NT2/D1 (cell line): ENCODE measurements at places on chromosomes 6 and 20.

GRCh38 chr6:159254186-159254585 lies 85.0 kb downstream of the FNDC1 start:
- no peak for DNase-seq

DNA sequence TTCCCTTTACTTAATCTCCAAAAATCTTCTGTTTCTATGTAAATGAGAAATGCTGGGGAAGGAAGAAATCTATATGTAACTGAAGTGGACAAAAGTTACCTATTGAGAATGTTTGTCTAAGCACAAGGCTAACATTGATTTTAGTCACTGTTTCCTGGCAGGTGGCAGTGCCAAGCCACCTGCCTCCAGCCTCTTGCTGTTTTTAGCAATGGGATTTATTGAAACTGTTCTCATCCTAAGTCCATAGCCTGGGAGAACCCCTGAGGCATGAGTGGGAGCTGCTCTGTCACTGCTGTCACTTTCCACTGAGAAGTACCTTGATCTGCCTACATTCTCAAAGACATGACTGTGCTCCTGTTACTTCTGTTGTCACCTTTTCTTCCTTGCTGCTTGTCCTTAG lies 14.7 kb downstream of the ENPP3 start:
- DNase-seq: no peak

DNA sequence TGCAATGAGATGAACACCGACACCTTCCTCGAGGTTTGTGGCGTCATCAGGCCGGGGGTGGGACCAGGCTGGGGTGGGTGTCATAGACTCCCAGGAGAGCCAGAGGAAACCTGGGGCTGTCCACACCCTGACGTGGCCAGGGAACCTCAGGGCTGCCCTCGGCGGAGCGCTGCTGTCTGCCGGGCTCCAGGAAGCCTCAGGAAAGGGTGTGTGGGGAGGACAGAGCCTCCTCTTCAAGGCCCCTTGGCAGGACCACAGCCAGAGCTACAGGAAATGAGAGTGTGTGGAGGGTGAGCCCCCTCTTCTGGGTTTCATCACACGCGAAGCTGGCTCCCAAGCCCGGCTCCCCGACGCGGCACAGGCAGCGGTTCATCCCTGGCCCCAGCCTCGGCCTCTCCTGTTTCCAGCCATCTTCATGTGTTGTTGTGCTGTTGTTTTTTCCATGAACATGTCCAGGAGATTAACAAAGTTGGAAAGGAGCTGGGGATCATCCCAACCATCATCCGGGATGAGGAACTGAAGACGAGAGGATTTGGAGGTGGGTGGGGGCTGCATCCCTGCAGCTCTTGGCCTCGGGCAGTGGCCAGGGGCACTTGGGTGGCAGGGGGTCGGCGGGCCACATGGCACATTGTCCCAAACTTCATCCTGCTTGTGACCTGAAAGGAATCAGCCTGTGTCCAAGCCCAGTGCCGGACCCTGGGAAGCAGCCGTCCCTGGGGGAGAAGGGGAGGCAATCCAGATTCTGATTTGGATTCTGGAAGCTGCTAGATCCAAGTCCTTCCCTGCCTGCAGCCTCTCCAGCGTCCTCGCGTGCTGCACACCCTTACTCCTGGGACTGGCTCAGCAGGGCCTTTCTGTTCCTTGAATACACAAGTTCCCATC lies 6.4 kb downstream of the NPEPL1 start:
- no peak for DNase-seq

DNA sequence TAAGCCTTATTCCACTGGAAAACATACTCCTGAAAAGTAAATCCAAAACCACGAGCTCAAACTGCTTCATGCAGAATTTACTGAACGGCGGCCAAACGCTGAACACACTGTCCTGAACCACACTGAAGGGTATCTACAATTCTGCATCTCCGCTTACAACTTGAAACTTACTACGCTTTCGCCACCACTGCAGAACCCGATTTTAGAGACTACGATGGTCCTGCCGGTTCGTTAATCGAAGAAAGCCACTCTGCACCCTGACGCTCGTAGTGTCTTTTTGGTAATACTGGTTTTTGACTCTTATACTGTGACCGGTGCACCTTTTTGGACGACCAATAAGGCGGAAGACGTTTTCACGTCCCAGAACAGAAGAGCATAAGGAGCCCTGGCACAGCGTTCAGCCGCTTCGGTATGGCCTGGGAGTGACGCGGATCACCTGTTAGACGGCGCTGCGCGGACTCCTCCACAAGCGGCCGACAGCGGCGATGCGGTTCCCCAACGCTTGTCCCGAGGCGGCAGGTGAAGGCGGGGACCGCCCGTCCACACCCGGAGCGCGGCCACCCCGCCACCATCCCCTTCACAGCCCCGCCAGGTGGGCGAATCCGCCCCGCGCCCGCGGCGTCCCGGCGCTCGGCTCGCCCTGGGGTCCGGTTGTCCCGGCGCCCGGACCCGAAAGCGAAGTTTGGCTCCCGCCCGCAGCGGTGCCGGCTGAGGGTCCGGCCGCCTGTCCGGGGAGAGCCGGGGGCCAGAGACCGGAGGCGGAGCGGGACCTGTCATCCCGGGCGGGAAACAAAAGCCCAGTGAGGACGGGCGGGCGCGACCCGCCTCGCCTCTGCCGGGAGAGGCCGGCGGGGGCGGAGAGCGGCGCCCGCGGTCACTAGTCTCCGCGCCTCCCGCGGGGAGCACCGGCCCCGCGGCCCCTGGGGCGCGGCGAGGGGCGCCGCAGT lies 784 bp downstream of the FKBP5 start:
- no peak for DNase-seq

DNA sequence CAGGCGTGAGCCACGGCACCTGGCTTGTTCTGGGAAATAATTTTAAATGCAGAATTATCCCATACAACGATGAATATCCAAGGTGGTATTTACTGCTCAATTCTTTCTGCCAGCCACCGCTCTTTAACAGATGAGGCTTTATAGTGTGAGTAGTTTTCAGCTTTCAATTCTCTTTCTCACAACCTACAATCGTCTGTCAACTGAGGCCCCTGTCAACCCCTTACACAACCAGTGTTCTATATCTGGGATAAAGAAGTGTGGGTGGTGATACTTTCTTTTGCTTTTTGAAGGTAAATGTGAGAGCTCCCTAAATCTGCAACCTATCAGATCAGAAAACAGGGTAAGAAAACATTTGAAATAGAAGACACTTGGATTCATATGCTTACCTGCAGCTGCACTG lies 22.5 kb downstream of the STAU1 start:
- no peak for DNase-seq

GRCh38 chr20:17705916-17706315 lies 6.2 kb downstream of the BANF2 start:
- no peak for DNase-seq

DNA sequence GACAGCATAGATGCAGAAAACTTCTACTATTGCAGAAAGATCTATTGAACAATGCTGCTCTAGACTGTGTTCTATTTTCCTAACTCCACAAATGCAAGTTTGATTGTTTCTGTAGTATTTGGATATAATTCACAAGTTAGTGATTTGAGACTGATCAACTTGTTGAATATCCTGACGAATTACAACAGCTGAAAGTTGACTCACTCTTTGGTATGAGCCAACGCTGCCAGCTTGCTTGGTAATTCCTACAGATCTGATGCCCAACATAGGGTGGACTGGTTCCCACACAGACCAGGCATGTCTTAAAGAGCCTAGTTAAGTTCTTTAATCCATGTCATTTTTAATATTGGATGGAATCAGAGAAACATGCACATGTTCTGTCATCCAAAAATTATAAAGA lies 231.0 kb upstream of the RAB32 start:
- DNase-seq: no peak
